ENCODE measurements at places on chromosomes 7 and 10.
A peak's percentile ranks its signal among the peaks of the same experiment; 100 is the strongest.

GRCh38 chr10:76086761-76087639 lies 655.6 kb downstream of the LRMDA start:
- H3K36me3 ChIP-seq: no peaks in the 10 kb centered on the region
- no peaks in the 10 kb centered on the region for H3K27me3 ChIP-seq
- no peak for DNase-seq
- H3K27ac ChIP-seq: no peak overlapping the region

- DNase-seq: no peak
- H3K4me1 ChIP-seq: no peaks in the 10 kb centered on the region
- no peak overlapping the region for H3K4me3 ChIP-seq
- no peaks in the 10 kb centered on the region for H3K27me3 ChIP-seq
- H3K36me3 ChIP-seq: peaks cover 21% of the 10 kb centered on the region
- no peak overlapping the region for H3K27ac ChIP-seq
These were observed 31.3 kb upstream of the GJD4 start for GRCh38 chr10:35573796-35574195.

- H3K4me1 ChIP-seq: peaks cover 17% of the 10 kb centered on the region
- H3K36me3 ChIP-seq: peaks cover 2% of the 10 kb centered on the region
- peak overlapping the region; percentile 67 for H3K4me3 ChIP-seq
- no peak for DNase-seq
These were observed 17.9 kb upstream of the SMO start for GRCh38 chr7:129170441-129171021.

GRCh38 chr7:77469927-77470326 lies 53.8 kb upstream of the GSAP start:
- H3K4me3 ChIP-seq: no peak overlapping the region
- no peak for DNase-seq
- peaks cover 1% of the 10 kb centered on the region for H3K4me1 ChIP-seq
- H3K36me3 ChIP-seq: no peaks in the 10 kb centered on the region
- no peaks in the 10 kb centered on the region for H3K27me3 ChIP-seq
- H3K27ac ChIP-seq: no peak overlapping the region

DNA sequence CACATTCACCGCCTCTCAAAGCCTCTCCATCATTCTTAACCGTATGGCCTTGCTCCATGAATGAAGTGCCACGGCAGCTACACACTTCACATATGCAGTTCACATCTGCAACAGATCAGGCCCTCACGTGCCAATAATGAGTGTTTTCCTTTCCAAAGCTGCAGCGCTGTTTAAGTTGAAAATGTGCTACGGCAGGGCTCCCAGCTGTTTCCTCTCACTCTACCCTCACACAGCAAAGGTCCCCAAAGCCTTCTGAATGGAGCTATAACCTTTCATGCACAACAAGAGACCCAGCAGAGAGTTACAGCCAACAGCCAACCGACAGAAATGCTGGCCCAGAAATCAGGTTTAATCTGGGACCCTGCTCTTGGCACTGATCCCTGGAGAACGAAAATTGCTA lies 236.1 kb downstream of the ELMO1 start:
- no peak for DNase-seq
- H3K4me3 ChIP-seq: no peak overlapping the region
- no peak overlapping the region for H3K27ac ChIP-seq
- H3K27me3 ChIP-seq: no peaks in the 10 kb centered on the region
- no peaks in the 10 kb centered on the region for H3K36me3 ChIP-seq
- peaks cover 27% of the 10 kb centered on the region for H3K4me1 ChIP-seq

- DNase-seq: no peak
- no peaks in the 10 kb centered on the region for H3K27me3 ChIP-seq
- no peaks in the 10 kb centered on the region for H3K36me3 ChIP-seq
- no peak overlapping the region for H3K4me3 ChIP-seq
- H3K27ac ChIP-seq: no peak overlapping the region
- H3K4me1 ChIP-seq: peaks cover 10% of the 10 kb centered on the region
These were observed 492.5 kb downstream of the XPNPEP1 start for GRCh38 chr10:109430799-109431198.

GRCh38 chr7:23467806-23468525 lies 2.3 kb downstream of the IGF2BP3 start:
- peaks cover 9% of the 10 kb centered on the region for H3K36me3 ChIP-seq
- peak overlapping the region; percentile 99 for H3K4me3 ChIP-seq
- peak; percentile 13 for DNase-seq
- peak overlapping the region; percentile 96 for H3K27ac ChIP-seq

DNA sequence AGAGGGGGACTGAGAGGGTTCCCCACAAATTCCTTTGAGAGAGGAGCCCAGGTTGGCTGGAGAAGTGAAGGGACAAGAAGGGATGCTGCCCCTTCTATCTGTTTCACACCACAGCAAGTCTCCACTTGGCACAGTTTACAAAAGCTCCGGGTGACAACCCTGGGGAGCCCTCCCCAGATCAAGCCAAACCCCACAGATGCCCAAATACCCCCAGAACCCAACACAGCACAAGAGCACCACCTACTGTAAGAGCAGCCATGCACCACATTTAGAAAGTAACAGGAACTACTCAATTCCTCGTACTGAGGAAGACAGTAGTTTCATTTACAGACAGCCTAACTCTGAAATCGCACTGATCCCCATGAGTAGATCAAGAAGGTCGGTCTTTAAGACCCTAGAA lies 67.8 kb upstream of the ATP6V0A4 start:
- peaks cover 25% of the 10 kb centered on the region for H3K36me3 ChIP-seq
- no peak overlapping the region for H3K4me3 ChIP-seq
- H3K27me3 ChIP-seq: no peaks in the 10 kb centered on the region
- peak overlapping the region; percentile 20 for H3K27ac ChIP-seq
- DNase-seq: no peak

DNA sequence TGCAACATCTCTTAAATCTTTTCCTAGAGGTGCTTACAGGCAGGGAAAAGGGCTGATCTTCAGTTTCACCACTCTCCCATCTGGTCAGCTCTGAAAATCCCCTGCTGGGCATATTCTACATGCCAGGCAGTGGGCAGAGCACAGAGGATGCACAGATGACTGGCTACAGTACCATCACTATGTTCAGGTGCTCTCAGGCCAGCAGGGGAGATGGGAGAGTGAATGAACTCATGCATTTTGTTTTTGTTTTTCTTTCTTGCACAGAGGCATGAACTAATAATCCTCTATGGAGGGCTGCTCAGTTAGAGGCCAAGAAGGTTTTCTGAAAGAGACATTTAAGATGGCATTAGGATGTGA lies 19.3 kb downstream of the ELMO1 start:
- H3K27ac ChIP-seq: no peak overlapping the region
- H3K27me3 ChIP-seq: no peaks in the 10 kb centered on the region
- DNase-seq: no peak
- no peak overlapping the region for H3K4me3 ChIP-seq
- no peaks in the 10 kb centered on the region for H3K36me3 ChIP-seq
- H3K4me1 ChIP-seq: peaks cover 1% of the 10 kb centered on the region

Measured in neural crest cell (in vitro differentiated cells).